H1 (cell line): ENCODE measurements at places on chromosomes 2 and 18.

DNA sequence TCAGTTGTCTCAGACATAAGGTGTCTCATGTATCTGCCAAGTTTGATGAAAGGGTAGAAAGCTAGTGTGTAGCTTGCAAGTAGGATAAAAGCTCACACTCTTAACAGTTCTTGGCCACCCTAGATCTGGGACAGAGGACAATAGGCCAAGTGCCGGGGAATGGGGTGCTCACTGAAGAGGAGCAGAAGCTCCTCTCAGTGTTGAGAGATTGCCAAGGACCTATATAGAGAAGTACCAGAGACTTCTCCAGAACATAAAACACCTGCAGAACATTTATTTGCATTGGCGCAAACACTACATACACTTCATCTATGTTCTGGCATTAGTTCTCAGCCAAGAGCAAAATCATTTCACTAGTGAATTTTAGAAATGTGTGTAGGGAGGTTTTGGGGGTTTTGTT is 2.9 kb upstream of the GTF3C3 start:
- H3K36me3 ChIP-seq, result no peaks in the 10 kb centered on the region
- H3K4me3 ChIP-seq, result no peak overlapping the region
- no peak overlapping the region for H3K27ac ChIP-seq
- peaks cover 2% of the 10 kb centered on the region; the same call in 1 of the 2 replicates for H3K27me3 ChIP-seq
- no peak for DNase-seq
- no peaks in the 10 kb centered on the region for H3K4me1 ChIP-seq

- H3K4me3 ChIP-seq, result no peak overlapping the region
- H3K4me1 ChIP-seq, result peaks cover 19% of the 10 kb centered on the region
- DNase-seq, result no peak
- H3K27ac ChIP-seq, result no peak overlapping the region
- no peaks in the 10 kb centered on the region for H3K27me3 ChIP-seq
- H3K36me3 ChIP-seq, result no peaks in the 10 kb centered on the region
These were observed 8.0 kb downstream of the SNED1 start for GRCh38 chr2:241006412-241006811.

DNA sequence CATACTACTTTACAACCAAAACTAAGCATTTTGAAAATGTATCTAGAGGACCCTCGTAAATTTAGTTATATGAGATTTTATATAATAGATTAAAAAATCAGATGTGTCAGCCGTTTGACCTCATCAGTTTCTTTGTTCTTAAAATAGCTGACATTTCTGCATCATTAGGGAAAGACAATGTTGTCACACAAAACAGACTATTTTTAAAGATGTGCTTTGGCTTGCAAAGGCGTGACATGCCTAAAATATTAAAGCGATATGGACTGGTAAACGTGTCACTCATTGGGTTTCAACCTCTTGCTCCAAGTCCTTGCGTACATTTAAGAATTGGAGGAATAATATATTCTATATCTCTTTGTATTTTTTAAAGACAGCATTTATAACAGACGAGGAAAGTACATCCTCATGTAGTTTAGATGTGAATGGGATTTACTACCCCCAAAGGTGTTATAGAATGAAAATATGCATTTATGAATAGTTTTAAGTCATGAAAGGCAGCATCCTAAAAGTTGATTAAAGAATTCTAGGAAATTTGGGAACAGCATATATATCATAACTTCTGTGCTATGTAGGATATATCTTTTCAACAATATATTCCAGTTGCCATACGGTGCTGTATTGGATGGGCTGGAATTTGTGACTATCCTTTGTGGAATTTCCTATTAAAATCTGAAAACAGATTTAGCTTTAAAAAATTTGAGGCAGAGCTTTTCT is 3.8 kb downstream of the MYL12A start:
- H3K4me1 ChIP-seq, result no peaks in the 10 kb centered on the region
- DNase-seq, result no peak
- H3K27me3 ChIP-seq, result no peaks in the 10 kb centered on the region
- H3K4me3 ChIP-seq, result no peak overlapping the region

DNA sequence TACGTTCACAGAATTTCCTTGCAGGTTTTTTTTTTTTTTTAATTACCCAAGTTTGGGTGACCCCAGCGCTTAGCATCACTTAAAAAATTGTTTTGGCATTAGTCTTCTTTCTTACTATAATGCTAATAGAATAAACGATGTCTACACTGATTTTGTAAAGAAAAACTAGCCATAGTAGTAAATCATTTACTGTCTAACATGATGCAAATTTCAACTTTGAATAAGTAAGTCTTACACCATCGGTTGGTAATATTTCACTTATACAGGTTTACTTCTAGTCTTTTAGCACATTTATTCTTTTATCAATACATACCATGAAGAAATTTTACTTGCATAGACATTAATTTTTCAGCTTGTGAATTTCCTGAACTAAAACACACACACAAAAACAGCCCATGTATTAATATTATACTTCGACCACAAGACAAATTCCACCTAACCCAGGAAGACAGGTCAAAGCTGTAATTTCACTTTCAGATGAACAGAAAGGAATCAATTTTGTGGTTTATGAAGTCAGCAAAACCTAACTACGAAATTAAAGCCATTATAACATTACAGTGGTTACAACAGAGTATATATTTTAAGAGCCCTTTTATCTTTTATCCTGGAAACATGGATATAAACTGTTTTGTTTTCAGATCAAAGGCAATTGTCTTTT is 1.9 kb downstream of the YES1 start:
- H3K4me1 ChIP-seq, result peaks cover 4% of the 10 kb centered on the region
- H3K27me3 ChIP-seq, result no peaks in the 10 kb centered on the region
- H3K27ac ChIP-seq, result no peak overlapping the region
- no peak for DNase-seq
